ENCODE measurements at places on chromosomes 3 and 15. TPM values are rescaled to one million over a fixed set of nuclear protein-coding genes. Genes with fewer than 3 reads are reported as not detected.
A peak's percentile ranks its signal among the peaks of the same experiment; 100 is the strongest.

The ZIC1 gene
- total RNA-seq = not detected

The LRRC31 gene
- total RNA-seq = 0.78 TPM

The TRPC1 gene
- 22.5 TPM for total RNA-seq

The RPN1 gene
- total RNA-seq = 180 TPM

The PDCD7 gene
- total RNA-seq = 25.9 TPM

The SCN11A gene
- total RNA-seq = 34.5 TPM

The HOMER2 gene
- 9.4 TPM for total RNA-seq

The LARP6 gene
- 19.1 TPM for total RNA-seq

GRCh38 chr3:69764121-69764741, 25.0 kb downstream of the MITF start:
- no peak for DNase-seq

DNA sequence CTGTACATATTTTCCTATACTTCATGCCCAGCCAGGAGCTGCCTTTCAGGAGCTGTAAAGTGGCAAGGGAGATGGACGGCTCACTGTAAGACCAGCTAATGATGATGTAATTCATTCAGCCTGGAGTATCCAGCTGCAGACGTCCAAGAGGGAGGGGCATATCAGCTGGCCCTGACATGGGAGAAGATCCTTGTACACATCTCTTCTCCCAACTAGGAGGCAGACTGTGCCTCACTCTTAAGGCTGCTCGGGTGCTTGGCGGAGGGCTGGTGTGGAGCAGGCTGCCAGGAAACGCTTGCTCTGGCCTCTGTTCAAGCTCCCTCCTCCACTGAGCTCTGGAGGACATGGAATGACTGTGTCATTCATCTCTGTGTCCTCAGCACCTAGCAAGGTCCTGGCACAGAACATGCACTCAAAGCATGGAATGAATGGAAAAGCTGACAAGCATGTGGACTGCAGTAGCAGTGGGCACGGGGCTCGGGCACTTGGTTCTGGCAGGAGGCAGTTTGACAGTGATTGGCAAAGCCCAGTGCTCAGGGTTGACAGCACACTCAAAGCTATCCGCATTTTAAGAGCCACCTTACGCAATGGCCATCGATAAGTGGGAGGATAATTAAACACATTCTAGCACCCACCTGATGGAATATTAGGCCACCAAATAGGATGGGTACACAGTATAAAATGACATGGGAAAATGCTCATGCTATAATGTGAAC, 72.4 kb downstream of the TBC1D2B start:
- peak; percentile 80 for DNase-seq

DNA sequence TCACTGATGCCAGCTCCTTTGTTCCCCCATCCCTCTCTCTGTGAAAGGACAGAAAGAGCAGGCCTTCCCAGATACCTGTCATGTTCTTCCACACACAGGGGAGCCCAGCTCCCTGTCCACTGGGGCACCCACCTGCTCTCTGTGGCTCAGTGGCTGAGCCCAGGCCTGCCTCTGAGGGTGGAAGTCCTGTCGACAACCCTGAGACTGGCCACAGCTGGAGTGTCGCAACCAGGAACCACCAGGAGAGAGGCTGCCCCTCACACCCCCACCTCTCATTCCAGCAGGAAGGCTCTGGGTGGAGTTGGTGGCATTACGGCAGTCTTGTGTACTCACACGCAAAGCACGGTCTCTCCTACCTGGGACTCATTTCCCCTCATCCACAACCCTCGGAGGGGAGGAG, 66.3 kb downstream of the MEGF11 start:
- DNase-seq = no peak

GRCh38 chr15:81023483-81024264, 23.0 kb downstream of the TLNRD1 start:
- DNase-seq = peak; percentile 64

GRCh38 chr3:38722781-38723568, 73.5 kb upstream of the SCN5A start:
- no peak for DNase-seq

DNA sequence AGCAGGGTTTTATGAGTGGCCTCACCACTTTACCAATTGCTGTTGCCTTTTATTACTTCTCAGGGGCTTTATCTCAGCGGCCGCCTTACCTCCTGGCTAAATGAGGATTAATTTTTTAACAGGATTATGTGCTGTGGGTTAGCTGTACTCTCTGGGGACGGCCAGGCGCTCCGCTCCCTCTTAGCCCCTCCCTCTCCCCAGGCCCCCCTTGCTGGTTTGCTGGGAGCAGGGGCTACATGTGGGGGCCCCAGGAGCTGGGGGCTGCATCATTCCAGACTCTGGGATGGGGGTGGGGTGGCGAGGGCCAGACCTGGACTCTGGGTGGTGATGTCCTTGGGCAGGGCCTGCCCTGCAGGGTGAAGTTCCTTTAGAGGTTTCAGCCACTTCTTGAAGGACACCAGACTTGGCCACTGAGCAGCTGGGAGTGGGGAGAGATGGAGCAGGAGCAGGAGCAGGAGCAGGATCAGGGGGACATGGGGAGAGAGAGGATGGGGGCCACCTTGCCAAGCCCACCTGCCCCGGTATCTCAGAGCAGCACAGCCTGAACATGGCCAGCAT, 196.1 kb downstream of the GOLGA6L6 start:
- peak; percentile 46 for DNase-seq

- DNase-seq = no peak
Measured at GRCh38 chr15:36831904-36832287, 252.5 kb downstream of the CDIN1 start.

DNA sequence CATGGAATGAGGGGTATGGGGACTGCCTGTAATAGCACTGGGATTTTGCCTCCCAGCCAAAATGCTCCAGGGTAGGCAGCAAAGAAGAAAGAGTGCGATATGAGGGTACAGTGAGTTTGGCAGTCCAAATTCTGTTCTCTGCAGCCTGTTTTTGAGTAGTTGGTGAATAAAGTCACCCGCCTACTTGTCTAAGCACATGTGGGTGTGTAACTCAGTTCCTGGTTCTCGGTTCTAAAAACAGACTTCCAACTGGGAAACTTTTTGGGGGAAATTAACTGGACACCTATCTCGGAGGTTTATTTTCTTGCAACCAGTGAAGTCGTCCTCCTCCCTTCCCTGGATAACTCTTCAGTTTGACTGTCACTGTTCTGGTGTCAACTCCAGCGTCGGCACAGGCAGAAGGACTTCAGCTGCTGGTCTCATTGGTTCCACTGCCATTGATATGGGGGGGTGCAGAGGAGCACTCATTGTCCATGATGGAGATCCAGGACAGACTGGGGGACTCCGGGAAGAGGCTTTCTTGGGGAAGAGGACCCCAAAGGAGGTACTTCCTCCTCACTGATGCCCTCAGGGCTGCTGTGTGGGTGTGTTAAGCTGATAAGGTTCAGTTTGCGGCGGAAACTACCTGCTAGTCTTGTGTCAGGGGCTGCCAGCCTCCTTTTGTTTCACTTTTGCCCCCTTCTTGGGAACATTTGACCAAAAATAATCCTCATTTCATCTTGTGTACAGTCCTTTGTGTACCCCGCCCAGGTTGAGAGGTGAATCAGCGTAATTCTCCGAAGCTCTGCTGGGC, 13.2 kb downstream of the GHRL start:
- DNase-seq = no peak

- no peak for DNase-seq
Measured at GRCh38 chr15:99719096-99719541, 14.1 kb downstream of the LYSMD4 start.

- no peak for DNase-seq
Measured at GRCh38 chr15:59371458-59372351, 966 bp downstream of the MYO1E start.

DNA sequence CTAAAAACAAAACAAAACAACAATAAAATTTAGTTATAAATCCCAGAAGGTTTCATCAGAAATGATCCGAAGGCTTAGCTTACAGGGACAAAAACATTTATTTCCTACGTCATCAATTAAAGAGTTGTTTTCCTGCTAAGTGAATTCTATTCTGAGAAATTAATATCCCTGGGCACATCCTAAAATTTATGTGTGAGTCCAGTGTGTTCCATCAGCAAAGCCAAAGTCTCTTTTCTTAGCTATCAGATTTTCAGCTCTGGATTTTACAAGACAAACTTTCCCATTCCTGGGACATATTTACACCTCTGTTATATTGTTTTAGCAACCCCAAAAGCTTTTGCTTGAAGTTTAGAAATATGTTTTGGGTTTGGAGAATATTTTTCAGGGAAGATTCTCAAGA, 4.4 kb upstream of the TMC3 start:
- DNase-seq = no peak

- no peak for DNase-seq
Measured at GRCh38 chr3:14811684-14812083, 7.1 kb upstream of the FGD5 start.

All from ureter (tissue), 1 donor.